ENCODE measurements at places on chromosomes 12 and 14.

DNA sequence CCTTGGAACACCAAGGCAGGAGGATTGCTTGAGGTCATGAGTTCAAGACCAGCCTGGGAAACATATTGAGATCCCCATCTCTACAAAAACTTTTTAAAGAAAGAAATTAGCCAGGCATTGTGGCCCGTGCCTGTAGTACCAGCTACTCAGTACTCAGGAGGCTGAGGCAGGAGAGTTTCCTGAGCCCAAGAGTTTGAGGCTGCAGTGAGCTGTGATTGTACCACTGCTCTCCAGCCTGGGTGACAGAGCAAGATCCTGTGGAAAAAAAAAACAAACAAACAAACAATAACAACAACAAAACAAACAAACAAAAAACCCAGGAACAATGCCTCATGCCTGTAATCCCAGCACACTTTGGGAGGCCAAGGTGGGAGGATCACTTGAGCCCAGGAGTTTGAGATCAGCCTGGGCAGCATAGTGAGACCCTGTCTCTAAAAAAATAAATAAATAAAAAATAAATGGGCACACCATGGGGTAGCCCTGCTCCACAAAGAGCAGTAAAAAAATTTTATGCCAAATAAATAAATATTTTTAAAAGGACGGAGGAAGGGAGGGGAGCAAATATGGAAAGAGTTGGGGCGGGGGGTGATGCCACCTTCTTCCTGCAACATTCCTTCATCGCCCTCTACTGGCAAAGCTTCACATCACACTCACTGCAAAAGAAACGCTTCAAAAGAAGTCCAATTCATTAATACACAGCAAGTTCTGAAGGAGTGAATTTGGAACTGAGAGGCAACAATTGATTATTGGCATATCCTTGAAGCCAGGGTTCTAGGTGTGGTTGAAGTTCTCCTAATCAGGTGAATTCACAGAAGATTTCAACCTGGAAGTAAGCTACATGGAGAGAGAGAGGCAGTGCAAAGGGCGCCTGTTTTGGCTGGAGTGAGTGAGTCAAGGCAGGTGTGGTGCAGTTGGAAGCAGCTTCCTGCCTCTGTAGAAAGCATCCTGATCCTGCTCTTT lies 8.8 kb upstream of the GNPTAB start:
- no peak for DNase-seq

DNA sequence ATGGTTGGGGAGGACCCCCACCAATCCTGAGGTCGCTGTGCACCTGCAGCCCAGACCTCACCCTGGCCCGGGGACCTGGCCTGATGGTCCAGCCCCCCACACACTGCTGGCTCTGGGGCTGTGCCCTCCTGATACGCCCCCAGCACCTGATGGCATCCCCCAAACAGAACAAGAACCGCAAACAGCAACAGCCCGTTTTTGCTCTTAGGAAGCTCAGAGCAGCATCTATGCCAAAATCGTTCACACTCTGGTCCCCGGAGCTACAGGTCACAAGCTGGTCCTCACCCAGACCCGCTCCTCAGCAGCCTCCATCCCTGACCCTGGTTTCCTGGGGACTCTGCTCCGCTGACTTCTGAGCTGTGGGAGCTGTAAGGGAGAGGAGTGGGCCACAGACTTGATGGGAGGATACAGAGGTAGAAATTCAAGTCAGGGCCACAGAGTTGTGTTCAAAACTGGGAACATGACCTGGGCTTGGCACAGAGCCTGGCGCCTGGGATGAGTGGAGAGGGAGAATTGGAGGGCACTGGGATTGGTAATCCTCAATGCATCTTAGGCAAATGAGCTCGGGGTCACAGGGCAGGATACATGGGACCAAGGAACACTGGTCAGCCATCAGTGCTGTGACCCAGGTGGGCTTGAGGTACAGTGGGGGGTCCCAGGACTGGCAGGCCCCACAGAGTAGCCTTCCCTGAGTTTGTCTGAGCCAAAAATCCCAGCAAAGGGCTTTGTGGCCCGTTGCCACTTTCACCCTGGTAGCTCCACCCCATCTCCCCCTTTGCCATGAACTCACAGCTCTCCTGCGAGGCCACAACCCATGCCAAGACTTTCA lies 170.9 kb upstream of the RTL1 start:
- no peak for DNase-seq

DNA sequence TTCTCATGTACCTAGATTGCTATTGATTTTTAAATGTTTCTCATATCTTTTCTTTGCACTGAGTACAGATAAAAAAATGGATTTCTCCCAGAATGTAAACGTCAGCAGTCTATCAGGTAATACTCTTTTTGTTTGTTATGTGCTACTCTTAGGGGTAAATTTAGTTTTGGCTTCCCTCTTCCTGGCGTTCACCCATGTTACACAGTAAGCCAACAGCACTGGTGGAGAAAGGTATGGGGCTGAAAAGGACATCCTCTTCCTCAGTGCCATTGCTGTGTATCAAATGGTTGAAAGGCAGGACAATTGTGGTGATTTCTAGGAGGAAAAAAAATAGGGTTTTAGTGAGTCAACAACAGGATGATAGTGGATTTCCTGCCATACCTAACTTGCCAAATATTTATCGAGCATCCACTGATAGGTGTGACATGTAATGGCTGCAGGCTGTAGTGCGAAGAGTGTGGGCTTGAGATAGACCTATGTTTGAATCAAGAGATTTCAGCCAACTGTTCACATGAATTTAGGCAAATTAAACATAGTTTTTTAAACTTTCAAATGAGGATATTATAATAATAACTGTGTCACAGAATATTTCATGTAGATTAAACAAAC lies 7.5 kb downstream of the KLRF2 start:
- DNase-seq, result no peak

- DNase-seq, result no peak
Observed at GRCh38 chr12:99388671-99389195, 258.8 kb upstream of the GARIN6 start.

DNA sequence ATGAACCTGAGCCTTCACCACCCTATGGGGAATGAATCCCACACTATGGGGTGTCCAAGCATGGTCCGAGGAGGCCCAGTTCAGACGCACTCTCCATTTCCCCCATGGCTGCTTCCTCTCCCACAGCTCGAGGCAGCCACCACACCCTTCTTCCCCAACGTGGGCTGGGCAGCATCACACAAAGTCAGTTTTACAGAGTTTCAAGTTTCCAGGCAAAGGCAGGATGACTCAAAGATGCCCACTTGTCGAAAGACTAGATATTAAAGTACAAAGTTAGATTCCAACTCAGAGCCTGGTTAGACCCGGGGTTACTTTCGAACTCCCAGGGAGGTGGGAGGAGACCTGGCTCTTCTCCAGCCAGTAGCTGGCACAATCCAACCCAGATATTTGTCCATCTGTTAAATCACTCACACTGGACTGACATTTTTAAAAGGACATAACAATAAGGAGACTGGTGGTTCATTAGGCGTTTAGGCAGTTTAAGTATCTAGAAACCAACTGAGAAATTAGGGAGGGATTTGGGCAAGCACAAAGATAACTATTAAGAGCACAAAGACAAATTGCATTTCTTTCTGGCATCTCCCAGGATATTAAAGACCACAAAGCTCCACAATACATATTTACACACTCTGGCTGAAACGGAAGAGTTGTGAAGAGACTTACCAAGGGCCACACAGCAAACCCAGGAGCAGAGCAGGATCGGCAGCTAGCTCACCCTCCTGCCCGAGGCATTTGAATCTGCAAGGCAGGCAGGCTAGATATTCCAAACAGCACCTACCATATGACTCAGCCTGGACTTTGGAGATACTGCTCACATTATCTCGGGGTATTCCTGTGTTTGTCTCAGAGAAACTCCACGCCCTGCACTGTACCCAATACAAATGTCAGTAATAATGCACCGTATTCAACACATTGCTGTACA lies 34.8 kb downstream of the TMCC3 start:
- DNase-seq, result no peak

DNA sequence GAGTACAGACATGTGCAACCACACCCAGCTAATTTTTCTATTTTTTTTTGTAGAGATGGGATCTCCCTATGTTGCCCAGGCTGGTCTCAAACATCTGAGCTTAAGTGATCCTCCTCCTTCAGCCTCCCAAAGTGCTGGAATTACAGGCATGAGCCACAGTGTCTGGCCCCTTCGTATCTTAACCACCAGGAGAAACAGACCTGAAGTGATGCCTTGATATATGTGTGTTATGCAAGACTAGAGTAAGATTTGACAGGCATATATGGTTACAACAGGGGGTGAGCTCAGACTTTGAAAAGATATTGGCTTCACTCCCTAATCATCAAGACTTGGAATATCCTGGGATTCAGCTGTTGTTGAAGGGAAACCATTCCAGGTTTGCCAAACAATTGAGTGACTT lies 10.7 kb upstream of the GALNT6 start:
- no peak for DNase-seq

DNA sequence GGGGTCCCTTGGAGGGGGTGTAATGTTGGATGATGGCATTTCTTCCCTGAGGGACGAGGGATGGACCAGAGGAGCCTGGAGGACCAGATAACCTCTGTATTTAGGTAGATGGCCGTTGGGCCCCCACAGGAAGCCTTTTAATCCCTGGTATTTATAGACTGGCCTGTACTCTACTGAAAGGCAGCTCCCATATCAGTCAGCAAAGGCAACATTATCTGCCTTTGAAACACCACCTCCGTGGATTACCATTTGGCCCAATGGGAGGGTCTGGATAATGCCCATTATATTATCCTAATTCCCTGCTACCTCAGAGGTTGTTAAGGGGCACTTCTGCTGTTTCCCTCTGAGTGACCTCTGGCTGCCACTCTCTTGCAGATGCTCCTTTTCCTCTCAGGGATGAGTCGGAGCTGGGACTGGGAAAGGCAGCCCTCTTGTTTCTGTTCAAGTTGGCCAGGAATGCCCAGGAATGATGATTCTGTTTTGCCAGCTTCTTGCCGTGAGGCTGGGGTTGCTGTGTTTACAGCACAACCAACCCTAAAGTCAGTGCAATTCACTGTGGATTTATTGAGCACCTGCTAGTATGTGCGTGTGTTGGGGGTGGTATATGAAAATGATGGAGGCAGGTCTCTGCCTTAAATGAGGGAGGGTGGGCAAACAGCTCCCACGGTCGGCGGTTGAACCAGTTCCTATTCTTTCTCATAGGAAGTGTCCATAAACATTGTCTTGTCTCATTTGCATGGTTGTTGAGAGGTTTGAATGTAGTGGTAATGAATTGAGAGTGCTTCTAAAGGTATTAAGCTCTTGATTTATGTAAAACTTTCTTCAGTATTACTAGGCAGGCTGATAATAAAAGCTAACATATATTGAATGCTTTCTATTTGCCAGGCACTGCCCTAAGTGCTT lies 18.1 kb downstream of the SUSD6 start:
- no peak for DNase-seq

DNA sequence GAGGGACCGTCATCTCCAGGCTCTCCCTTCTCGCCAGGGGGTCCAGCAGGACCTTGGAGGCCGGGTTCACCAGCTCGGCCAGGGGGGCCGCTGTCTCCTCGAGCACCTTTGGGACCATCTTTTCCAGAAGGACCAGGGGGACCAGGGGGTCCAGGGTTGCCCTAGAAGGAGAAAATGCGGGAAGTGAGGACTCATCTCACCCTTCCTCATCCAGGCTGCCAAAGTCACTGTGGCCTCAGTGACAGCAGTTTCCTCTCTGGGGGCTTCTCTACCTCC lies 15.1 kb downstream of the TMEM106C start:
- no peak for DNase-seq

GRCh38 chr14:24196071-24197055 lies 1.1 kb upstream of the TM9SF1 start:
- DNase-seq, result no peak

GRCh38 chr14:73684627-73685026 lies 29.6 kb downstream of the PNMA1 start:
- DNase-seq, result no peak

GRCh38 chr12:22103418-22103817 lies 57.4 kb downstream of the CMAS start:
- DNase-seq, result no peak

- DNase-seq, result no peak
Observed at GRCh38 chr12:2792671-2793500, 1.9 kb upstream of the FKBP4 start.

DNA sequence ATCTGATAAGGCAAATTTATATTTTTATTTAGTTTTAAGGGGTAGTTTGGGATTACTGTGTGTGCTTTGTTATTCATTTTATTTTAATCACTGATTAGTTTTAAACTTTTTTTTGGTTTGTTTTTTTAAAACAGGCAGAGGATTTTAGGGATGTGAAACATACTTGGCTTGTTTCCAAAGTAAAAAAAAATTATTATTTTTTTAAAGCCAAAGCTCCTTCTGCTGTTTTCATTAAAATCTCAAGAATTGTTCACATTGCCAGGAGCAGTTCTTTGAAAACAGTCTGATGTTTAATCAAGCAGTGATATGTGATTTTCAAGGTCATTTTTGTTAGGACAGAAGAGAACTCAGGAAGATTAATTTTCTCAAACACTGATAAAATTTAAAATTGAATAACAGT lies 11.2 kb downstream of the TTC8 start:
- DNase-seq, result no peak

GRCh38 chr14:76007852-76008251 lies 22.3 kb downstream of the IFT43 start:
- DNase-seq, result no peak

DNA sequence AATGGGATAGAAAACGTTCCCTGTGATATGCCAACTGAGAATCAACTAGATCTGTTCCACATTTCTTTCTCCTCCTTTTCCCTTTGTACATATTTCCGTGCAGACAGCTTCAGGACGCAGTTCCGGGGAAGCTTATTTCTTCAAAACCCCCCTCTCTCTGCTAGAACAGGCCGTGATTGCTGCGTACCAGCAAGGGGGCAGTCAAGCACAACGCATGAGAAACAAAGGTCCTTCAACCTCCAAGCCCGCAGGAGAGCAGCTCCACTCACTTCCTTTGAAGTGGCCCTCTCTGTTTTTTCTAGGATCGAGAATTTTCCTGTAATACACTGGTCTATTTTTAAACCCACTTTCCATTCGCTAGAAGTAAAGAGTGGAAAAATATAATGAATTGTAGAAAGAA lies 80.8 kb downstream of the ZNF664 start:
- no peak for DNase-seq

DNA sequence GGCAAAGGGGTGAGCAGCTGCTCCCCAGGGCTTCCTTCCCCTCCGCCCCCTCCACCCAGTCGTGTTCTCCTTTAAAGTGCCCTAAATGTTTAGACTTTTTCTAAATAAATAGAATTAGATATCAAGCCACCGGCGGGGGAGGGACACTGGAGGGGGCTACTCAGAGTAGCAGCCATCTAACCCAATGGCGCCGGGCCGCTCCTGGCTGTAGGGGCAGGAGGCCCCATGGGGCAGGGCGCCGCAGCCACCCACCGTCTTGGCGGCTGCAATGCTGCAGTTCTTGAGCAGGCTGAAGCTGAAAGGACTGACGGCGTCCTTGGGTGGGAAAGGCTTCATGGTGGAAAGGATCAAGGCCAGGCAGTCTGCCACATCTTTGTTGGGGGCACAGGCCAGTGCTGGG lies 13.1 kb downstream of the SLC39A5 start:
- no peak for DNase-seq

Data from vagina (tissue), 2 donors.